HAP-1 (cell line): ENCODE measurements at places on chromosomes 16 and 17.

DNA sequence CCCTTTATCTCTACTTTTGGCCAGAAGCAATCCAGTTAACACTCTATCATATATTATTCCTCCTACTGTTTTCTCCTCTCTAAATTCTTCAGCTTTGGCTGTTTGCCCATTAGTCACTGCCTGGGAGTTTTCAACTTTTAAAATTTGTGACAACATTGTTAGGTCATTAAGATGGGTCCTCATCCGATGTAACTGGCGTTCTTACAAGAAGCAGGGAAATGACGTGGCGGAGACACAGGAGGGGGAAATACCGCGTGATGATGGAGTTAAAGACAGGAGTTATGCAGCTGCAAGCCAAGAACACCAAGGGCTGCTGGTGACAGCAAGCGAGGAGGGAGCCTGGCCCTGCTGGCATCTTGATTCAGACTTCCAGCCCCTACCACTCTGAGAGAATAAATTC, 34.8 kb upstream of the CPHXL start:
- no peak for DNase-seq

DNA sequence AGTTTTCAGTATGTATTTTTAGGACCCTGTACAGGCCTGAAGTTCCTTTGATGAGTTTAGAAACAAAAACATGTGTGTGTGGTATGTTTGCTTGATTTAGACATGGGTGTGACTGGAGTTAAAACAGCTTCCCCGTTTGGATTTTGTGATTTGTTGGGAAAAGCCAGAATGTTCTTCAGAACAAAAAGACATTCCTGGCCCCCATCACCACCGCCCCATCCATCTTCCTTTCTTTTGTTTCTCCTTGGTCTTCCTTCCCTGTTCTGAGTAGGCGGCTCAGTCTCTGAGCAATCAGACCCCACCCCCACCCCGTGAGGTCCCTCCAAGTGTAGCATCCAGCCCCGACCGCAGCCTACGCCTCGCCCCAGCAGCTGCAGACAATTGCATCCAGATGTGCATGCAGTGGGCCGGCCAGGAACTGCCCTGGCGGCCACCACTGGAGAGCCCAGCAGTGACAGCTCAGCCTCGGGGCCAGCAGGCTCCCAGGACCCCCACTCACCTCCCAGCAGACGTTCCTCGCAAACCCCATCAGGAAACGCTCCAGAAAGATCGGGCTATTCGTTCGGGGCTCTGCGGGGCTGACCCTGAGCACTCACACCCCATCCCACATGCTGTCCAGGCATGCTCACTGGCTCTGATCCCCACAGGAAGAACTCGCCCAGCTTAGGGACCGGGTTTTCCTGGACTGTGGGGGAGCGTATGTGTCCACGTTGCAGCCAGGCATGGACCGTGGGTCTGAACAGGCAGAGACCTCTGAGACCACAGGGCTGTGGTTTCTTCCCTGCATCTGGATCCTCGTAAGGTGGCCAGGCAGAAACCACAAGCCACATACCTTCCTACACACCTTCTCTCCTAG, 99.8 kb upstream of the CDH5 start:
- no peak for DNase-seq

DNA sequence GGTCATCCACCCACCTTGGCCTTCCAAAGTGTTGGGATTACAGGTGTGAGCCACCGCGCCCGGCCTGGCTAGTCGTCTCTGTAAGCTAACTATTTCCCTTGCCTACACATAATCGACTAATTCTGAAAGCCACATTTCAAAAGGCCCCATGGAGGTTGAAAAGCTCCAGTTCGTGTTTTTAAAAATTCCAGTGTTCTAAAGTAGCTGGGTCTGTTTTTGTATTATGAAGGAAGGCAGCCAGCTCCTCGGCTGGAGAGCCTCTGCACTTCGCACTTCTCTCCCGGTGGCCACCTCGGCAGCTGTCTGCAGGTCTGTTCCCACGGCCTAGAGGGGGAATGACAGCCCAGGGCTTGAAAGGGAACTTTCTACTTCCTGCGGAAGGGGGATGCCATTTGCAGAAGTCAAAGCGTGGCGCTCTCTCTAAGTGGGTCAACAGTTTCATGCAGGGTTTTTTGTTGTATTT, 16.9 kb downstream of the HASPIN start:
- DNase-seq = no peak

GRCh38 chr16:30747331-30747730, 894 bp upstream of the PHKG2 start:
- no peak for DNase-seq

DNA sequence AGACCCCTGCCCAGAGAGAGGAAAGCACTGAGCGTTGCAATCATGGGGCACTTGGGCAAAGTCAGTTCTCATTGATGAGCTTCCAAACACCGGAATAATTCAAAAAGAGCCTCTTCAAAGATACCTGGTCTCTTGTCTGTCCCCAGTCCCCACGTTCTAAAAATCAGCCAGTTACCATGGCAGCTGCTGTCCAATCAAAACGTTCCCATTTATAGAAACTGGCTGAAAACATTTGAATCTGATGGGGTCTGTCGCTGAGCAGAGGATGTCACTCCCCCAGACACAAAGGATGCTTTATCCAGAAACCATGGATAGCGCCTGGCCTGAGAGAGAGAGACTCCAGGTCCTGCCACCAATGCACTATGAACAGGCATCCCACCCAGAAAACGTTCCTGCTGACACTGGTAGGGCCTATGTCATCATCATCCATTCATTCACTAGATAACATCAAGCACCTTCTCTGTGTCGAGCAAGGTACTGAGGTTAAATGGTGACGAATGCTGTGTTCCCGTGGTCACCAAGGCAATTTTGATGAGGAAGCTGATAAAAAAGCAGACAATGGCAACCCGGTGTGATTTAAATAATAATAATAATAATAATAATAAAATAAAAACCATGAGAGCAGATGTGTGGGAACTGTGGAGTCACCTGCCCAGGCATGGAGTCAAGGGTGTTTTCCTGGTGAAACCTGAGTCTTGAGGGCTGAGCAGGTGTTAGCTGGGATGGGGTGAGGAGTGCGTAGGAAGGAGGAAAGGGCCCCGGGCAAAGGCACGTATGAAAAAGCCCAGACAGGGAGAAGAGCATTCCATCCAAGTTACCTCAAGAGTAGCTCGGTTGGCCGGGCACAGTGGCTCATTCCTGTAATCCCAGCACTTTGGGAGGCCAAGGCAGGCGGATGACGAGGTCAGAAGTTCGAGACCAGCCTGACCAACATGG, 19.0 kb upstream of the CALB2 start:
- no peak for DNase-seq

DNA sequence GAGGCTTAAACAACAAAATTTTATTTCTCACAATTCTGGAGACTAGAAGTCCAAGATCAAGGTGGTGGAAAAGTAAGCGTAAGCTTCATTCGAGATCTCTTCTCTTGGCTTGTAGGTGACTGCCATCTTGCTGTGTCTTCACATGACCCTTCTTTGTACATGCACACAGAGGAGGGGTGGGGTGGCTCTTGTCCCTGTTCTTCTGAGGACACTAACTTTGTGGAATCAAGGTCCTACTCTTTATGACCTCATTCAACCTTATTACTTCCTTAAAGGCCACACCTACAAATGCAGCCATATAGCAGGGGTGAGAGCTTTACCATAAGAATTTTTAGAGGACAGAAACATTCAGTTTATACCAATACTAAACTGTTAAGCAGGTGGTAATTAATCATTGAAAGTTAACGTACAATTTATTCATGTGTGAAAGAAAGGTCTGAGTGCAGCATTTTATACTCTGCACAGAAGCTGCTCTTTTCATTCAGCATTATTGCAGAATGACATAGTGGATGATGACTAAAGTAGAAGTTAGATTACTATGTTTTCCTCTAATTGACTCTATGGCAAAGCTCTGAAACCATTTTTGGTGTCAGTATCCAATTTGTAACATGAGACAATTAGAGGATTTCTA, 139.9 kb upstream of the HLF start:
- no peak for DNase-seq

DNA sequence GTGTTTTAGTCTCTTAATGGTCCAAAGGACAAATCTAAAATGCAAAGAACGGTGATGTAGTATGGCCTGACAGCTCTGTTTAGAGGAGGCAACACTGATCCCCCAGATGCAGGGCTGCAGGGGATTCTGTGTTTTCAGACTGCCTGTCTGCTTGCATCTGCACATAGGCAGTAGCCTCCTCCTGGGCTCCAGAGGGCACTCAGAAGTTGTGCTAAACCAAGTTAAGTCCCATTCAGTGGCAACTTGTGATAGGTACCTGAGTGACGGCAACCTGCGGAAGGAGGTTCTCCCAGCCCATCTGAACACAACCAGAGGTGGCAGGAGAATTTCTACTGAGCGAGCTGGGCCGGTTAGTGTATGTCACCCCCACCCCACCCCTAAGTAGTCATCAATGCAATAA, 9.9 kb downstream of the HAS3 start:
- DNase-seq = no peak

DNA sequence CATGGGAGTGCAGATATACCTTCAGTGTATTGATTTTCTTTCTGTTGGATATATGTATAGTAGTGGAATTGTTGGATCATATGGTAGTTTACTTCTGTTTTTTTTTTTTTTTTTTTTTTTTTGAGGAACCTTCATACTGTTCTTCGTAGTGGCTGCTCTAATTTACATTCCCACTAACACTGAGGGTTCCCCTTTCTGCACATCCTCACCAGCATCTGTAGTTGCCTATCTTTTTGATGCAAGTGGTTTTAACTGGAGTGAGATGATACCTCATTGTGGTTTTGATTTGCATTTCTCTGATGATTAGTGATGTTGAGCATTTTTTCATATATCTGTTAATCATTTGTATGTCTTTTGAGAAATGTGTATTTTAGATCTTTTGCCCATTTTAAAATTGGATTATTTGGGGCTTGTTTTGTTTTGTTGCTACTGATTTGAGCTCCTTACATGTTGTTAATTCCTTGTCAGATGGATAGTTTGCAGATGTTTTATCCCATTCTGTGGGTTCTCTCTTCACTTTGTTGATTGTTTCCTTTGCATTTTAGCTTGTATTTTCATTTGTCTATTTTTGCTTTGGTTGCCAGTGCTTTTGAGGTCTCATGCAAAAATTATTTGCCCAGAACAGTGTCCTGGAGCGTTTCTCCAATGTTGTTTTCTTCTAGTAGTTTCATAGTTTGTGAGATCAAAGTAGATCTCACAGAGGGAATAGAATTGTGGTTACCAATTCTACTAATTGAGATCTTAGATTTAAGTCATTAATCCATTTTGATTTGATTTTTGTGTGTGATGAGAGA, 25.0 kb upstream of the BCAS3 start:
- no peak for DNase-seq

DNA sequence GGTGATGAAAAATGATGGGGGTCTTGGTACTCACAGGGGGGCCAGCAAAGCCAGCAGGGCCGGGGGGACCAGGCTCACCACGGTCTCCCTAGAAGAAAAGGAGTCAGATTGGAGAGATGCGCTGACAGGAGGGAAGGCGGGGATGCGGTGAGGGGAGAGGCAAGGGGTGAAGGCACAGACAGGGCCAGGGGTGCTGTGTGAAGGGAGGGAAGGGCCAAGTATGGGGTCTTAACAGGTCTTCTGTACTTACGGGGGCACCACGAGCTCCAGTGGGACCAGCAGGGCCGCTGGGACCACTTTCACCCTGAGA, 11.2 kb downstream of the COL1A1 start:
- DNase-seq = no peak

DNA sequence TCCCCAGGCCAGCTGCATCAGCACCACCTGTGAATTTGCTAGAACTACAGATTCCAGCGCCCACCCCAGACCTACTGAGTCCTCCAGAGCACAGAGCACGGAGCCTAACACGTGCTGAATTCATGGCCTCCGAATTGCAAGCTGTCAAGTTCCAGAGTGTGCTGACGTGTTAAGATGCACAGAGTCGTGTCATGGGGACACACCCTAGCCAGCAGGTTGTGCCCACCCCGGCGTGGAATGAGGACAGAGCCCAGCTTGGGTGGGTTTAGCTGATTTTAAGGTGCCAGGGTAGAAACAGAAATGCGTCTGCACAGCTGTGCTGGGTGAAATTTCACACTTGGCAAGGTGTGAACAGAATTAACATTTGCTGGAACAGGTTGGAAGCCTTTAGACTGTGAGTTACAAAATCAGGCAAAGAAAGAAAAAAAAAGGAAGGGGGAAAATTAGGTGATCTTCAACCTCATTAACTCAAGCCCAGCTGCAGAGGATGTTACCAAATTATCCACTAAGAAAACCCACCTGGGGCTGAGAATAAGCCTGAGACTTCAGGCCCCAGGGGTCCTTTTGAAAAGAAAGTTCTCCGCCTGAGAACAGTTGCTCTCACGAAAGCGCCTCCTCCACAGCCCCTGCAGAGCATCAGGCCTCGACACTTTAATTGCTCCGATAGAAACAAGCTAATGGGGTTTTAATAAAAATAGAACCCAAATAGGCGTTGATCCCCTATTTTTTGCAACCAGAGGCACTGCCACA, 27.1 kb downstream of the GINS3 start:
- DNase-seq = no peak

DNA sequence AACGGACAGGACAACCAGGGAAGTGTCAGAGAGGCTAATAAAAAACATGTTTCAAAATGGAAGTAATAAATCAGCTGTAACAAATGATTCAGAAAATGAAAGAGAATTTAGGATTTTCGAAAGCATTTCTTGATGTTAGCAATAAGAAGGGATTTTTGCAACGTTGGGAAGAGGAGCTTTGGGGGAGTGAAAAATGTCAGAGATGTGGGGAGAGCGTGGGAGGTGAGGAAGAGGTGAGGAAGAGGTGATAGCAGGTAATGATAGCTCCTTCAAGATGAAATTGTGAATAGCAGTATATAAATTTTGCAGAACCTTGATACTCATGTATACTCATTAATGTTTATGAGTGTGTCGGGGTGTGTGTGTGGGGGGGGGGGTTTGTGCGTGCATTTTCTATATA, 76.2 kb upstream of the COX10 start:
- DNase-seq = no peak

DNA sequence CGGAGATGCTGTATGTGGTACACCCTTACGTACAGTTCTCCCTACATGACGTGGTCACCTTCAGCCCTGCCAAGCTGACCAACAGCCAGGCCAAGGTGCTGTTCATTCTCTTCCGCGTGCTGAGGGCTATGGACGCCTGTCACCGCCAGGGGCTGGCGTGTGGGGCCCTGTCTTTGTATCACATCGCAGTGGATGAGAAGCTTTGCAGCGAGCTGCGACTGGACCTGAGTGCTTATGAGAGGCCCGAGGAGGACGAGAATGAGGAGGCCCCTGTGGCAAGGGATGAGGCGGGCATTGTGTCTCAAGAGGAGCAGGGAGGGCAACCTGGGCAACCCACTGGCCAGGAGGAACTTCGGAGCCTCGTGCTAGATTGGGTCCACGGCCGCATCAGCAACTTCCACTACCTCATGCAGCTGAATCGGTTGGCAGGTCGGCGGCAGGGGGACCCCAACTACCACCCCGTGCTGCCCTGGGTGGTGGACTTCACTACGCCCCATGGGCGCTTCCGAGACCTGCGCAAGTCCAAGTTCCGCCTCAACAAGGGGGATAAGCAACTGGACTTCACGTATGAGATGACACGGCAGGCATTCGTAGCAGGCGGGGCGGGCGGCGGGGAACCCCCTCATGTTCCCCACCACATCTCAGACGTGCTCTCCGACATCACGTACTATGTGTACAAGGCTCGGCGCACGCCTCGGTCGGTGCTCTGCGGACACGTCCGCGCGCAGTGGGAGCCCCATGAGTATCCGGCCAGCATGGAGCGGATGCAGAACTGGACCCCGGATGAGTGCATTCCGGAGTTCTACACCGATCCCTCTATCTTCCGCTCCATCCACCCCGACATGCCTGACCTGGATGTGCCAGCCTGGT, 1.4 kb downstream of the WDR81 start:
- DNase-seq = no peak
